NCI-H1092 treated with DMSO at 0.1 percent for 48 hours (cell line): ENCODE measurements at places on chromosomes 2 and 18.
A peak's percentile ranks its signal among the peaks of the same experiment; 100 is the strongest.

- peak; percentile 21 for DNase-seq
Measured at GRCh38 chr18:46555724-46556123, 101.3 kb downstream of the LOXHD1 start.

DNA sequence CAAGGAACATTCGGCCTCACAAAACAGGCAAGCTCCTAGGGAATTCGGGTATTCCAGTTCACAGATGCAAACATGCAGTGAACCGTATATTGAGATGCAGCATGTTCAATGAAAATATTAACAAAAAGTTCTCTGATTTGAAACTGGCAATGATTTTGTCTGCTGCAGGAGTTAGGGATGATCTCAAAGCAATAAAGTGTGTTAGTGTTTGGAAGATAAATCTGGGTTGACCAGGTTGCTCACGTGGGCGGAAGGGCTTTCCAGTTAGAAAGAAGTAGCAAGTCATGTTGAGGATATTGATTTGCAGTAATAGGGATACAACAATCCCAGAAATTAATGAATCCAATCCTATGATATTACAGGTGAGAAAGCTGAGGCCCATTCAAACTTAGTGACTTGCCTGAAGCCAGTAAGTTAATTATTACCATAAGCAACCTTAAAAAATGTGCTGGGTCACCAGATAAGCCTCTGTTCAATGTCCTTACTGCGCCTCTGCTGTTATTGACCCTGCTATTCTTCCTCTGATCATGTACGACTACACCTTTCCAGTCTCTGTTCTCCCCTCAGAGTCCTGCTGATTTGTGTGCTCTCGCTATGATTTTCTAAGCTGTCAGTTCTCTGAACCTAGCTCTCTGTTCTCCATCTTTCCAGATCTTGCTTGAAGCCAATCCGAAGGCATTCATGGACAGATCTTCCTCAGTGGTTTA is 370.8 kb downstream of the DSEL start:
- no peak for DNase-seq

DNA sequence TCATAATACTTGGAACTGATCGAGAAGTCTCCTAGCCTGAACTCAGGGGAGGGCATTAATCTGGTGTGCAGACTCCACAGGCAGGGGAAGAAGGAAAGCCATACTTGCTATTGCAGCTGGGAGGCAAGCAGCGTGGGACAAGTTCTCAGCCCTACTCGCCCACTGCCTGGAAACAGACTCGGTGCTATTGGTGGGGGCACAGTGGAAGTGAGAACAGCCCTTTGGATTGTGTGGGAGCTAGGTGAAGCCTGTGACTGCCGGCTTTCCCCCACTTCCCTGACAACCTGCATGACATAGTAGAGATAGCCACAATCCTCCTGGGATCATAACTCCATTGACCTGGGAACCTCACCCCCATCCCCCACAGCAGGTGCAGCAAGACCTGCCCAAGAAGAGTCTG is 301.3 kb downstream of the RIT2 start:
- no peak for DNase-seq

DNA sequence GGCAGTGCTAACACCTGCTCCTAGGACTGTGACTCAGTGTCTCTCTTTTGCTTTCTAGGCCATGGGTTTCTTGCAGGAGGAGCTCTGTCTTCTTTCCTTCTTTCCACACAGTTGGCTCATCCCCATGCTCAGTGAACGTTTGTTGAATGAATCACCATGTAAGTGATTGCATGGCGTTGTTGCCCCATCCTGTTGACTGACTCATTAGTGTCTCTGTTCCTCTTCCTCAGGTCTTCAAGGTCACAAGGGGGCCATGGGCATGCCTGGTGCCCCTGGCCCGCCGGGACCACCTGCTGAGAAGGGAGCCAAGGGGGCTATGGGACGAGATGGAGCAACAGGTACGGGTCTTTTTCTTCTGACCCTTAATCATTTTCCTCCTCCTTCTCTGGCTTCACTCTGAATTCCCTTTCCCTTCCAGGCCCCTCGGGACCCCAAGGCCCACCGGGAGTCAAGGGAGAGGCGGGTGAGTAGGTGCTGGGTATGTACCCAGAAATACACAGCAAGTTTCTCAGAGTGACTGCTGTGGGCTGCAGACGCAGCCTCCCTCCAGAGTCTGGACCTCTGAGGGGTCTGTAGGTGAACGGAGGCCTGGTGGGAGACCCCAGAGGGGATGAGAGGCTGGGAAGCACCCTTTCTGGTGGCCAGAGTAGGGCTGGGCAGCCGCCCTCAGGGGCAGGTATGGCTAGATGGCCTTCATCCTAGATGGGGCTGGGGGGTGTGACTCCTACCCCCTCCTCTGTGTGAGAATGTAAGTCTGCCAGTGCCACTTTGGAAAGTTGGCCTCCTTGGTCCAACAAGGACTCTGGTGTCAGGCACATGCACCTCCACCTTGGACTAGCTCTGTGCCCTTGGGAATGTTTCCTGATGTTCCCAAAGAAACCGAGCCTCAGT is 32.4 kb downstream of the MARCO start:
- DNase-seq: no peak

- DNase-seq: peak; percentile 75
Measured at GRCh38 chr2:148552675-148553331, 91.7 kb upstream of the EPC2 start.

GRCh38 chr2:139438478-139438877 is 658.3 kb upstream of the NXPH2 start:
- DNase-seq: no peak

DNA sequence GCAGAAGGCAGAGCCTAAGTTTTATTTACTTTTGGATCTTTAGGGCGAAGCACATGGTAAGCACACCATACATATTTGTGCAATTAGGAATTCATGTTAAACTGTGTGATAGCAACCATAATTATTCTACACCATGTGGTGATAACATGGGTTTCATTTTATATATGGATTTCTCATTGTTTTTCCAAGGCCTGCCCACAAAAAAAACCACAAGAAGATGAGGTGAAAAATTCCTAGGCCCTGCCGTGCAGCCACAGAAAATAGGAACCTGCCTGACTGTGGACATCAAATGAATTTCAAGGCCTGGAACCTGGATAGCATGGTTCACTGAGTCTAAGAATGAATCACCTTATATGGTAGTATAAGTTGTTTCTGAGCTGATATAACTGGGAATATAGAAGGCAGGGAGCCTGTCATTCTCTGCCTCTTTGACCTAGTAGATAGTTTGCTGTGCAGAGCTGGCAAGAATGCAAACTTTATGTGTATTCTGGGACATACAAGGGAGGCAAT is 22.4 kb upstream of the SSB start:
- no peak for DNase-seq

DNA sequence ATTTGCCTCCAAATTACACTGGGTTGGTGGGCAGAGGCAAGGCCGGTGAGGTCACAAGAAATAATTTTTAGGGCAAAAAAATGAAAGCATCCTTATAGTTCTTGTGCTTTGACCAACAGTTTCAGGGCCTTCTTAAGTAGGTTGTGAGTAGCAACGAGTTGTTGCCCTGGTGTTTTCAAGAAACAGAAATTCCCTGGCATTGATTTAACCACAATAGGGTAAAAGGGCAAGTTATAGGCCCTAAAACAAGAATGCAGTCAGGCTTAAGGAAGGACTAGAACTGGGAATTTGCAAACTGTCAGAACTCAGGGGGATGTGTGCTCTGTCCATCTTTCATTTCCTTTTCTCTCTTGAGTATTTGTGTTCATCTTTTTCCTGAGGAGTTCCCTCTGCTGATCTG is 46.1 kb upstream of the STPG4 start:
- no peak for DNase-seq

DNA sequence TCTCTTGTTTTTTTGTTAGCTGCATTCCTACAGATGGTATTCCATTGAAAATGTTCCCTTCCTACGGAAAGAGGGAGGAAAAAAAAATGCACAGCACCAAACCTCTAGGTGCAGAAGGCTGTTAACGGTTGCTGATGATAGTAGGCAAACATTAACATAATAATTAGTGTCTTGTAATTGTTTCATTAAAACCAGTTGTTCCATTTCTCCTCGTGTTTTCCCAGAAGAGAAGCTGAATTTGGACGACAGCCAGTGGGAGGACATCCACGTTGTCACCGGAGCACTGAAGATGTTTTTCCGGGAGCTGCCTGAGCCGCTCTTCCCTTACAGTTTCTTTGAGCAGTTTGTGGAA is 494.7 kb downstream of the ARHGAP15 start:
- no peak for DNase-seq

DNA sequence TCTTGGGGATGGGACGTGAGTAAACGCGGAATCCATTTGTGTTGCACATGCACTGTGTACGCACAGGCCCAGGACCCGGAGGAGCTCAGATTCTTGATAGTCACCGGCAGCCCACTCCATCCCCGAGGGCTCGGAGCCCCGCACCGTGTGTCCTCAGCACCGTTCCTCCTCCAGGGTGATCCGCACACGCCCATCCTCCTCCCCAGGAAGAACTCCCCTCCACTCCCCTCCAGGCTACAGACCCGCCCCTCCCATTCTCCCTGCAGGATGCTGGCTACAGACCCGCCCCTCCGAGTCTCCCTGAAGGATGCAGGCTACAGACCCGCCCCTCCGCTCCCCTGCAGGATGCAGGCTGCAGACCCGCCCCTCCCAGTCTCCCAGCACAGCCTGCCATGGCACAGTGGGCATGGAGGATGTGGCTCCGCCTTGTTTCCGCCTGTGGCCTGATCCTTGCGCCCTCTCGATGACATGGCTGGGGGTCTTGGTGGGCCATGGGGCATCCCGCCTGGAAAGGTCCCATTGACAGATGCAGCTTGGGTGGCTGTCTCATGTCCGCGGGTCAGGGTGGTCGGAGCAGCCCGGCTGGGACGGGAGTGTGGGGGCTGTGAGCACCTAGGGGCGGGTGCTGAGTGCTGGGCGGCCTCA is 14.1 kb downstream of the CTDP1 start:
- no peak for DNase-seq
